ENCODE measurements at places on chromosomes 7 and 10.

DNA sequence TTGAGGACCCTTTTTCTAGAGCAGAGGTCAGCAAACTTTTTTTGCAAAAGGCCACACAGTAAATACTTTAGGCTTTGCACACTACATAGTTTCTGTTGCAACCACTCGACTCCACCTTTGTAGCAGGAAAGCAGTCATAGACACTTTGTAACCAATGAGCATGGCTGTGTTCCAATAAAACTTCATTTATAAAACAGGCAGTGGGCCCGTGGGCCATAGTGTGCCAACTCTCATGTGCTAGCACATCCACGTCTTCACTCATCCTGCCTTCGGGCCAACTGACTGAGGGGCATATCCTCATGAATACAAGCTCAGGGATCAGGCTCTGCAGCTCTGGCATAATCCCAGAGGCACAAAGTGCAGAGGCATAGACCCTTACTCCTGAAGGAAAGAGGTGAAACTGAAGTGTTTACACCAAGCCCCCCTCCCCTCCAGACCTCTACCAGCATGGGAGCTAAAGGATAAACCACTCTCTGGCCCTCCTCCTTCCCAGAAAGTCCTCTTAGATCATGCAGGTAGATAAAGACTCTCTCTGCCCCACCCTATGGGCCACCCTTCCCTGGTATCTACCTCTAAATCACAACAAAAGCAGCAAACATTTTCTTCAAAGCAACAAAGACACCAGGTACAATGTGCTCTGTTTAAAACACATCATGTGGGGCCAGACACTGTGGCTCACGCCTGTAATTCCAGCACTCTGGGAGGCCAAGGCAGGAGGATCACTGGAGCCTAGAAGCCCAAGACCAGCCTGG lies 71.0 kb downstream of the DLG5 start:
- DNase-seq = no peak

GRCh38 chr10:102395400-102396316 lies at the start of gene NFKB2:
NFKB2 (plus strand) TSS chr10:102395705; CDS start chr10:102395960, 255 bp downstream.
- DNase-seq = peak; percentile 81

DNA sequence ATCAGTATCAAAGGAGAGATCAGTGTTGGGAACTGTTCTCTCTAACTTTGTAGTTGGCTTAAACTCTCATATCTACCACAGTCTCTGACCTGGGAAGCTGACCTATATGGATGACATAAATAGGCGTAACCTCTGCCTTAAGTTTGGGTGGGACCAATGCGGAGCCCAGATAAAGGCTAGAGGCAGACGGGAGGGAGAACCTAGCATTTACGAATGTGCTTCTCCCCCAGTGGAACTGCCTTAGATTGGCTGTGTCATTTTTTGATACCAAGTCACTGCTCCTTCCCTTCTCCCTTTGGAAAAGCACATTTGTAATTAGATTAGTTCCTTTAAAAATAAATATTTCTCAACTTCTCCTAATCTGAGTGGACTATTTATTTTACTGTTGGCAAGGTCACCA lies 23.7 kb upstream of the LRRN3 start:
- no peak for DNase-seq

- DNase-seq = no peak
Observed at GRCh38 chr10:77649333-77650331, 12.0 kb upstream of the KCNMA1 start.

DNA sequence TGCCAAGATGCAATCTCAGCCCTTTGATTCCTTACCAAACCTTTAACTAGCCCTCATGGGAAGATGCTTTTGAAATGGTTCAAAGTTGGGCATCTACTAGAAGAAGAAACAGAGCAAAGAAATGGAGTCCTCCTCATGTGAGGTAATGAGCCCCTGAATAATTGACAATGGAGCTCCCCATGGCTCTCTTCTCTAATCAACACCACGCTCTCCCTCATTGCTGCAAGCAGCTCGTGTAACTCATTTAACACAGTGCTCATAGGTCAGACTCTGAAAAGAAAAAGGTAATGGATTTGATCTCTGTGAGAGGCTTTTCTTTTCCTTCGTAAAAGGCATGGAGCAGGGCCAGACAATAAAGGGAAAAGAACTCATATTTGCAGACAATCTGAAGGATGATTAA lies 312.8 kb downstream of the PHTF2 start:
- no peak for DNase-seq

GRCh38 chr7:92953657-92954056 lies 117.3 kb upstream of the CDK6 start:
- no peak for DNase-seq

DNA sequence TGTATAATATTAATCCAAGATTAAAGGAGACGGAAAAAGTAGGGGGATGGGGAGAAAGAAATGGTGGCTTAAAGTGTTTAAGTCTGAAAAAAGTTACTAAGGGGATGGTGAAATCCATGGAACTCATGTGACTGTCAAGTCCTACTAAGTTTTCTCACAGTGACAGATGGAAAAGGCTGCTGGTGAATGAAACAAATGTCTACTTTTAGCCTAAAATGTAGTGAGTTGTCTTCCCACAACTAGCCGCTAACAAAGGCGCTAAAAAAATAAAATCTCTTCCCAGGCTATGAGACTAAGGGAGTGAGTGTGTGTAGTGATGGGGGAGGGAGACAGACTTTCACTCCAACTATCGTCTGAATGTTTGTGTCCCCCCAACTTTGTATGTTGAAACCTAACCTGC lies 12.6 kb downstream of the VIM start:
- no peak for DNase-seq

DNA sequence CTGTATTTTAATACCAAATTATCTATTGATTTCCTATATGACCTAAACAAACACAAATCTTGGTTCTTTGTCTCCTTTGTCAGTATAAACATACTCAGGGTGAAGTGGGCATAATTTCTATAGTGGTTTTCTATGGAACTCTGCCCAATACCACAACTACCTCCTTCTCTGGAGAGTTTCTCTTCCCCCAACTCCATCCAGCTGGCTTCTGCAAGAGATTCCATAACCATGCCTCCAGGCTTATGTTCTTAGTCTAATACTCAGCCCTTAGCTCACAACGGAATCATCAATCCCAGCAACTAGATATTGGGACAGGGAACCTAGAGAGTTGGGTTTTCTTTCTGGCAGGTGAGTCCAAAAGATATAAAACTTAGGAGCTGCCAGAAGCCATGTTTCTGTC lies 127.3 kb downstream of the TRIL start:
- DNase-seq = no peak

GRCh38 chr10:122486406-122487080 lies 25.2 kb downstream of the HTRA1 start:
- DNase-seq = no peak

GRCh38 chr10:96988426-96988825 lies 156.3 kb downstream of the LCOR start:
- peak; percentile 43 for DNase-seq

DNA sequence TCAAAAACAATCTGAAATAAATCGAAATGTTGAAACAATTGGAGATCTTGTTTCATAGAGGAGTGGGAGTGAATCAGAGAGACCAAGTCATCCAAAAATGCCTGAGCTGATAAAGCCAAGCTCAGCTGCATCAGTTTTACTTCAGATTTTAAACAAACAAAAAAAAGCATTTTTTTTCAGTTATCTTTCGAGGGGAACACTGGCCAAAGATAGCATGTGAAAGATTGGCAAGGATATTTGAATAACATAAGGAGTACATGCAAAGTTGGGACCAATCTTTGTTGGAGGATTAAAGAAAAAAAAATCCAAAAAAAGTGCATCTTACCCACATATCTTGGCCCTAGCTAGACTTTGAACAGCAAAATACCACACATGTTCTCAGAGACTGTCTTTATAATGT lies 47.2 kb downstream of the RHOBTB1 start:
- no peak for DNase-seq

DNA sequence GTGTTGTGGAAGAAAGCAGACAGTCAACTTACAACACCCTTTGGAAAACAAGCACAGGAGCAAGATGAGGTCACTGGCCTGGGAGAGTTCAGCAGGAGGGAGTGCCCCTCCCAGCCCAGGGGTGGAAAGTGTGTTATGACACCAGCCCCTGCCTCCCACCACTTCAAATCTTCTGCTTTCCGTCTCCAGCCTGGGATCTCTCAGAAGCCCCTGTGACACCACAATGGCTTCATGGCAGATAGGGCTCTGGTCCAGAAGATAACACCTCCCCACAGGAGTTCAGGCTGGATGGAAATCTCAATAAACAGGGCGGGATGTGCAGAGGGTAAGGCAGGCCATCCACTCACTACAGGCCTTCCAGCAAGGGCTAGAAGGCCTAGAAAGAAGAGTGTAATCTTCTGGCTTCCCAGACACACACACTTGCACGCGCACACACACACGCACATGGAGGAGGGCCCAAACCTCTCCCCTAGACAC lies 48.7 kb upstream of the ZMIZ1 start:
- no peak for DNase-seq

DNA sequence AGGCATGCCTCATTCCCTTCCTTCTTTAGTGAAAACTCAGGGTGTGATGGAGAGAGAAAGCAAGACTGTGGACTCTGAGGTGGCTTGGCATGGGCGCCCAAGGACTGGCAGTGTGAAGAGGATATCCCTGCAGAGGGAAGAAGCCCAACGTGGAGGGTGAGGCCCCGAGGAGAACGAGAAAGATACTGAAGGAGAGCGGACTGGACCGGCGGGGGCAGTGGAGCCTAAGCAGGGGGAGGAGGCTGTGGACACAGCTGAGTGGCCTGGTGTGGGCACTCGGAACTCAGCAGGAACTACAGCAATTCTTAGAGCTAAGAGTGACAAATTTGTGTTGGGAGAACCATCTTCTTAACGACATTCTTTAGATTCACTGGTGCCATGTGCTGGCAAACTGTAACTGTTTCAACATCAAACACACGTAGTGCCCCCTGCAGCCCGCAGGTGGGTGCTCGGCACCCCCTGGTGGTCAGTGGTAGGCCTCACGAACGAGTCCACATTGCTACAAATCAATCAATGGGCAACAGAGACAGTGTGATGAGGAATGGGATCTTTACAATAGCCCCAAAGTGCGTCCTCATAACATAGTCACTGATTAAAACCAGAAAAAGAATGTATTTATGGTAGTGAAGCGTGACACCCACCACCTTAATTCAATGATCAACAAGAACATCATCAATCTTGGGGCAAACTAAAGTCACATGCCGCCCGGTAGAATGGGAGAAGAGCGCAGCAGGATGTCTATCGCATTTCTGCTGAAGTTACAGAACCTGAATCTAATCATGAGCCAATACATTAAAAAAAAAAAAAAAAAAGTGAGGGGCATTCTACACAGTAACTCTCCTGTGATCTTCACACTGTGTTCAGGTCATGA lies 2.0 kb upstream of the SFTPA1 start:
- DNase-seq = no peak

DNA sequence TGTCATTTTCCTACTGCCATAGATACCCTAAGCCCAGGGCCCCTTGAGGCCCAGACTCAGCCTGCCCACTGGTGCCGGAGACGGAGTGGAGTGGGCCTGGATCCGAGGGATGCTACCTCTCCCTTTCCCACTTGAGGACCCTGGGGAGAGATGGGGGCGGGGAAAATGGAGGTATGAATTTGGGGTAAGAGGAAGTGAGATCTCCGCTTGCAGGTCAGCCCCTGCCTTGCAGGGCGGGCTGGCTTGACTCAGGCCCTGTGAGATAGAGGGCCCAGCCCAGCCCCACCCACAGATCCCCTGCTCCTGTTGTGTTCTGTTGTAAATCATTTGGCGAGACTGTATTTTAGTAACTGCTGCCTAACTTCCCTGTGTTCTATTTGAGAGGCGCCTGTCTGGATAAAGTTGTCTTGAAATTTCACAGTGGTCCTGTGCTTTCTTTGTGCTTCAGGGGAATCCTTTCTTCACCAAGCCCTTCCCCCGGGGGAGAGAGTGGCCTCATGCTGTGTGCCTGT lies 13.2 kb downstream of the YKT6 start:
- no peak for DNase-seq

GRCh38 chr7:124101173-124101768 lies 68.4 kb upstream of the TMEM229A start:
- no peak for DNase-seq

DNA sequence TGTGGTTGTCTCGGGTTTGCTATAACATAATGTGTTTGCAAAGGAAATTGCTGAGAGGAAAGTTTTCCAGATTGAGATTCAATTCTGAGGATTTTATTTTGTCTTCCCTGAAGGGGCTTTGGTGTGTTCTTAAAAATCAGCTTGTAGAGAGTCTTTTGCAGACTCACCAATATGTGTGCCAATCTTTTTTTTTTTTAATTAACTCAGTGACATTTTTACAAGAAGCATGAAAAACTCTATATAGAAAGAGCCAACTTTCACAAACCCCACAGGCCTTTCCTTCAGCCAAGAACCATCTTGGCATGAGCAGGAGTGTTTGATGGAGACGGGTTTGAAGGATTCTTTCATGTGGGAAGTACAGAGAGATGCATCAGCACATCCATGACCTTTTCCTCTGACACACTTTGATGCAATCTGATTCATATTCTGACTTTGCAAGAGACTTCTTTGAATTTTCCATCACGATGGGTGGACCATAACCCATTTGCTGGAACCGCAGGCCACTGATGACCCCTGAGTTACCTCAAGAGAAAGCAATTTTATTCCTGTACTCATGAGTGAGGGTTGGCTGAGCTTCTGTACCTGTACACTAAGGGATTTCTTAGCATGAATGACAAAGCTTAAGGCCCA lies 892.6 kb downstream of the XPNPEP1 start:
- DNase-seq = no peak

- DNase-seq = no peak
Observed at GRCh38 chr7:5035276-5035675, 10.4 kb upstream of the RBAK start.

DNA sequence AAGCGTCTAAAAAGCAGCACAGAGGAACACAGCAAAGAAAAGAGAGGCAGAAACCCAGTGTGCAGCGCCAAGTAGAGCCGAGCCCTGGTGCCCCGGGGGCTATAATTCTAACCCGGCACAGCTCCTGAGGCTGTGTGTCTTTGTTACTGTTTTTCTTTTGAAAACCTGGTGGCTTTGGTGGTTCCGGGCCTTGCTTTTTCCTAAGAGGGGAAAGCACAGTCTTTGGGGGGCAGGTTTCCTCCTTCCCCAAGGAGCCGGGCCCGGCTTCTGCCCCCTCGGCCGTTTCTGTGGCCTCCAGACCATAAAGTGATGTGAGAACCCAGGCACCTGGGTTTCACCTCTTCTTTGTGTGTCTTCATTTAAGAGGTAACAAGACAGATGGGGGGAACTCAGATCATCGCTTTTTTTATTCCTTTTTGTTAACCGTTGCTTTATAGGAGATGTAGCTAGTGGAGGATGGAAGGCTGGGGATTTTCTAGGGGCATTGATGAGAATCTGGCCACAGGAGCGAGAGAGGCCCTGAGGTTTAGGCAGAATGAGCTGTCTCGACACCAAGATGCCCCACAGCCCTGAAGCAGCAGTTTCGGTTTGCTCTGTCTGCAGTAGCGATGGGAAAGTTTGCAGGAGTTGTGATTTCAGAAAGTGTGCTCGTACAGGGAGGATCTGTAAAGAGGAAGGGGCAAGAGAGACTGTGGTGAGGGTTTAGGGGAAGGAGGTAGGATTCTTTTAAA lies 367.8 kb upstream of the GALNT17 start:
- no peak for DNase-seq

DNA sequence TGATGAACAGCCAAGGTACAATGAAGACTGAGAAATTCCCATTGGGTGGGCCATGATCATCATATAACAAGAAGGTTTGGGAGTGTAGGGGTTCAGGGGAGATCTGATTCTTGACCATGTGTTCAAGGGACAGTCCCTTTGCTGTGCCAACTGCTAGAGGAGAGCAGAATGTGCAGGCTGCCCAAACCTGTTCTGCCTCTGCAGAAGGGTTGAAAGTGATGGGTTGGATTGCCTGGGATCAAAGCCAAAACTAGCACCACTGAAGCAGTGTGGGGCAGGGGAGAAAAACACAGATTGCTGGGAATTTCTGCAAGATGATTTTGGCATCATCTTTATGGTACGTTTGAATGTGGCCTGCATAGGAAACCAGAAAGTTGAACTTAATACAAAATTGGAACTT lies 303.9 kb downstream of the OTUD1 start:
- DNase-seq = no peak

GRCh38 chr7:73623798-73624668 lies at the start of gene MLXIPL:
MLXIPL (minus strand) TSS chr7:73624522; CDS start chr7:73624492, 30 bp downstream.
- DNase-seq = no peak

Measured in right renal cortex interstitium (tissue), 3 donors.